ENCODE measurements at places on chromosomes 5 and 9. TPM values are rescaled to one million over a fixed set of nuclear protein-coding genes. Genes with fewer than 3 reads are reported as not detected.

WDR31 gene
- 2.3 TPM for total RNA-seq

CYSRT1 gene
- 70.6 TPM for total RNA-seq

EIF4EBP3 gene
- total RNA-seq = 28.9 TPM

ADGRD2 gene
- 0.20 TPM for total RNA-seq

SV2C gene
- 0.63 TPM for total RNA-seq

SCGB3A2 gene
- not detected for total RNA-seq

PAIP1 gene
- total RNA-seq = 65.4 TPM

ZNF454 gene
- total RNA-seq = 0.69 TPM

PRDM9 gene
- total RNA-seq = not detected

ZFP2 gene
- total RNA-seq = 3.3 TPM

B4GALT1 gene
- total RNA-seq = 40.9 TPM
